Stimulated activated CD4-positive, alpha-beta T cell treated with anti-CD3 and anti-CD28 coated beads, Interleukin-2, amount 100 ng/mL, for 24 hours (primary cell): ENCODE measurements at places on chromosomes 5 and 9.
A peak's percentile ranks its signal among the peaks of the same experiment; 100 is the strongest.

DNA sequence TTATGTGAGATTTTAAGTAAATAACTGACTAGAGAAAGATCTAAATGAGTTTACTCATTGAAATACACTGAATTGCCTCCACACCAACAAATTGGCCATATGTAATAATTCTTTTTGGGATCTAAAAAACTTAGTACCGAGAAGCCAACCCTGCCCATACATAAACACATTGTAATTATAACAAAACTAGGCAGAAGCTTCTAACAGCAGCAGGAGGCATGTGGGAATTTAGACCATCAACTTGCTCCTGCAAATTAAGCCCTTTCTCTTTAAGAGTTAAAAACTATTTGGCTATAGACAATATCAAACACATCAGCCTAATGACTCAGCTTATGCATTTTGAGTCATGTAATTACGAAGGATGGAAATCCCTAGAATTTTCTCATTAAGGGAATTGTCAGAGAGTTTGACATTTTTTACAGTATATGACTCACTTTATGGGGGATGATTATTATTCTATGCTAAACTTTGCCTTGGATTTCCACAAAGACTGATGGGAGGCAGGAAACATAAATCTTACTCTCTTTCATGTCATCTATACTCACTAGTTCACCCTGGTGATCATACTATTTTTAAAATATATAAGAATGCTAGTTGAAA lies 1.0 kb downstream of the IL7R start:
- DNase-seq, result no peak

DNA sequence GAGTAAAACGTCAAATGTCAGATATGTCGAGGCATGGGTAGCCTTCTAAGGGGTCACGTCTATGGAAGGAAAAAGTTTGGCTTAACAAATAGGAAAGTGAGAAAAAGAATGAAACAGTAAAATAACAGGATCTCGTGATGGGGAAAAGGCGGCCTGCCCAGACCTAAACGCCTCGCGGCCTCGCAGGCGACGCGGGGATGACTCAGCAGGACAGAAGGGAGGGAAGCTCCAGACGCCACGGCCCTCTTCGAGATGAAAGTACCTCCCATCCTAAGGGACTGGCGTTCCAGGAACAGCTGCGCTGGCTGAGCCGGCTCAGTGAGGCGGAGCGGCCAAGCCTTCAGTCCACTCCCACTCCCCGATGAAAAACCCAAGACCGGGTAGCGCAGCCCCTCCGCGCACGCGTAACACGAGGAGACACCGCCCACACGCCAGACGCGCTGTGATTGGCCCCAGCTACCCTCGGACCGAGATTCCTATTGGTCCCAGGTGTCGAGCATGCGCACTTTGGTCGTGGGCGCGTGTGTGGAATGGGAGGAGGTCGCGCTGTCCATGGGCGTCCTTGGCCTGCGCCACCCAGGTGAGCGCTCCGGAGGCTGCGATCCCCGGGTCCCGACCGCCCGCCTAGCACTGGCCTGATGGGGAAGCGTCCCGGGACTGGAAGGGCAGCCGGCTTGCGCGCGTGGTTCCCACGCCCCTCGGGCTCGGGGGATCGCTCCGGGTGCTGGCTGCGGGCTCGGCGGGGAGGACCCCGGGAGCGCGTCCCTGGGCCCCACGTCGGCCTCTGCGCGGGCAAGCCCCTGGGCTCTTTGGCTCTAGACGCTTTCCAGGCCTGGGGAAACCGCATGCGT lies 588.5 kb downstream of the MTRR start:
- DNase-seq, result peak; percentile 86

DNA sequence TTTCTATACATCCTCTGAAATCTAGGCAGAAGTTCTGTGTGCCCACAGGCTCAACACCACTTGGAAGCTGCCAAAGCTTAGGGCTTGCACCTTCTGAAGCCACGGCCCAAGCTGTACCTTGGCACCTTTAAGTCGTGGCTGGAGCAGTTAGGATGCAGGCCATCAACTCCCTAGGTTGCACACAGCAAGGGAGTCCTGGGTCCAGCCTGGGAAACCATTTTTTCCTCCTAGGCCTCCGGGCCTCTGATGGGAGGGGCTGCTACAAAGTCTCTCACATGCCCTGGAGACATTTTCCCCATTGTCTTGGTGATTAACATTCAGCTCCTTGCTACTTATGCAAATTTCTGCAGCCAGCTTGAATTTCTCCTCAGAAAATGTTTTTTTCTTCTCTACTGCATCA lies 15.5 kb upstream of the PLK2 start:
- DNase-seq, result no peak

- DNase-seq, result no peak
Measured at GRCh38 chr5:61599370-61600122, 267.5 kb downstream of the ZSWIM6 start.

GRCh38 chr9:22446589-22446949 lies at the start of gene DMRTA1:
DMRTA1 (plus strand) TSS chr9:22446824; CDS start chr9:22447066, 242 bp downstream.
- no peak for DNase-seq

- no peak for DNase-seq
Measured at GRCh38 chr5:7881091-7881490, 12.1 kb downstream of the MTRR start.

- no peak for DNase-seq
Measured at GRCh38 chr9:126953041-126953809, 38.6 kb downstream of the RALGPS1 start.

DNA sequence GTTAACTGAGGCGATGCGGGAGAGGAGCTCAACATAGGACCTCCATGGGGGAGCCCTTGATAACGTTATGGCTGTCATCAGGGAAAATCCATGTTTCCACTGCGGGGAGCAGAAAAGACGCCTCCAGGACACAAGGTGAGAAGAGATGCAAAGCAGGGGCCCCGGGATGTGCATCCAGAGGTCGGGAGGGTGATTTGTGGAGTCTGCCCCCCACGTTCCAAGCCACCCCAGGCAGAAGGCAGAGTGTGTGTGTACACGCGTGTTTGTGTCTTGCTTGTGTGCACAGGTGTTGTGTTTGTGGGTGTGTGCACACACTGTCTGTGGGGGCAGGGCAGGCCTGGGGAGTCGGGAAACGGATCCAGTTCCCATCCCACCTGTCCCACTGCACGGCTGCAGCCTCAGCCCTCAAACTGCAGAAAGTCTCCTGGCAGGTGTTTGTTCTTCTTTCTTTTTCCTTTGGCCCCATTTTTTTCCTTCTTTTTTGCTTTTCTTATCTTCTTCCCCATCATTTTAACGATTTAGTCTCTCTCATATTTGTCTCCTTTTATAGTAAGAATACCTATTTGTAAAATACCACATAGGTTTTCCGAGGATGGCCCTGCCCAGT lies 17.4 kb upstream of the PLEKHG4B start:
- DNase-seq, result no peak
